ENCODE measurements at places on chromosomes 2 and 18.

GRCh38 chr2:204012072-204012653 lies 75.6 kb downstream of the ICOS start:
- no peaks in the 10 kb centered on the region for H3K27me3 ChIP-seq
- H3K4me1 ChIP-seq: peaks cover 11% of the 10 kb centered on the region
- H3K36me3 ChIP-seq: peaks cover 19% of the 10 kb centered on the region
- no peak overlapping the region for H3K4me3 ChIP-seq
- H3K27ac ChIP-seq: no peak overlapping the region
- no peak for DNase-seq

- peaks cover 10% of the 10 kb centered on the region for H3K4me1 ChIP-seq
- H3K4me3 ChIP-seq: no peak overlapping the region
- no peak overlapping the region for H3K27ac ChIP-seq
- H3K27me3 ChIP-seq: no peaks in the 10 kb centered on the region
These were observed 106.0 kb downstream of the DTNB start for GRCh38 chr2:25567406-25567805.

DNA sequence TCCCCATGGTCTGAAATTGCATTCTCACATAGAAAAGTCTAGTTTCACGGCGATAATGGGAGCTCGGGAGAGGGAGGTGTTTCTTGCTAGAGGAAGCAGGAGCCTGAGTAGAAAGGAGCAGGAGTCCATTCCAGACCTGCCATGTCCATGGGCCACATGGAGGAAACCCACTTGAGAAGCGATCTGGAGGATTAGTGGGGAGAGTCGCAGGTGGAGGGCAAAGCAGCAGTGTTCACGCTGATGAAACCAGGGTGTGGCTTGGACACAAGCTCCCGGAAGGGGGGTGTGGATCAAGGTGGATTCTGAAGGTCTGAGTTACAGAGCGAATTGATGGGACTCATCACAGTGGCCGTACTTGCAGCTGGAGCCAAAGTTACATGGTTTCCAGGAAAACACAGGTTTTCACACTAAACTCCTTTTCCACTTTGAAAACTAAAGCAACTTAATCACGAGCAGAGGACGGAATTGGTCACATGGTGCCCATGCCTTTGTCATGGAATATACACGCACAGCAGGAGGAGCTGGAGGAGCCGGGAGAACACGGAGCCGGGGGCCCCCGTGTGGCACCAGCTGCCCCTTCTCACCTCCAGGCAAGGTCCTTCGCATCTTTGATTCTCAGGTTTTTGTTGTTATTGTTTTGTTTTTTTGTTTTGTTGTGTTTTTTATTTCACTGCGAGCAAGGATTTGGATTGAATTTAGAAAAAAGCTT lies 255.1 kb upstream of the MYT1L start:
- no peaks in the 10 kb centered on the region for H3K36me3 ChIP-seq
- no peaks in the 10 kb centered on the region for H3K4me1 ChIP-seq
- no peak for DNase-seq
- H3K27me3 ChIP-seq: no peaks in the 10 kb centered on the region
- H3K27ac ChIP-seq: no peak overlapping the region

- no peak overlapping the region for H3K27ac ChIP-seq
- no peak for DNase-seq
- H3K4me3 ChIP-seq: no peak overlapping the region
- no peaks in the 10 kb centered on the region for H3K36me3 ChIP-seq
- H3K4me1 ChIP-seq: peaks cover 2% of the 10 kb centered on the region
These were observed 75.5 kb downstream of the SLC4A3 start for GRCh38 chr2:219702796-219703545.

DNA sequence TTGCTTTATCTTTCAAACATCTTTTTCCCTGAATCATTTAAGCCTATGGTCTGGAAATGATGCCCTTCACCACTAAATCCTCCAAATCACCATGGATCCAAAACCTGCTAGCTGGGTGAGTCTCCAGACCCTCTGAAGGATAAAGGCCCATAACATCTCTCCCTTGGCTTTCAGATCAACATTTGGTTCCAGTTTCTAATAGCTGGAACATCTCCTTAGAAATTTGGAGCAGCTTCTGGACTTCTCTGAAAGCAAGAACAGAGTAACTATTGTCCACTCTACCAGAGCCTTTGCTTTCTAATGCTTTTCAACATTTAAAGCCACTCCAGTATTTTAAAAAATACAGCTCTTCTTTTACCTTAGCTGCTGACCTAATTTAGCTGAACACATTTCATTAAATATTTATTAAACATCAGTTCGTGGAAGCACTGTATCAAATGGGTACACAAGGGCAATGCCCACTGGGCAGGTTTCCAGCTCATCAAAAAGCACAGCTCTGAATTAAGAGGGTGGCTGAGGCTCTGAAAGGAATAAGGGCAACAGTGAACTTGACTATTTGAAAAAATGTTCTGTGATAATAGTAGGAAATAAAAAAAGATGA lies 75.3 kb downstream of the GALNT3 start:
- no peaks in the 10 kb centered on the region for H3K4me1 ChIP-seq
- peaks cover 13% of the 10 kb centered on the region for H3K27me3 ChIP-seq
- no peak overlapping the region for H3K4me3 ChIP-seq
- no peaks in the 10 kb centered on the region for H3K36me3 ChIP-seq

DNA sequence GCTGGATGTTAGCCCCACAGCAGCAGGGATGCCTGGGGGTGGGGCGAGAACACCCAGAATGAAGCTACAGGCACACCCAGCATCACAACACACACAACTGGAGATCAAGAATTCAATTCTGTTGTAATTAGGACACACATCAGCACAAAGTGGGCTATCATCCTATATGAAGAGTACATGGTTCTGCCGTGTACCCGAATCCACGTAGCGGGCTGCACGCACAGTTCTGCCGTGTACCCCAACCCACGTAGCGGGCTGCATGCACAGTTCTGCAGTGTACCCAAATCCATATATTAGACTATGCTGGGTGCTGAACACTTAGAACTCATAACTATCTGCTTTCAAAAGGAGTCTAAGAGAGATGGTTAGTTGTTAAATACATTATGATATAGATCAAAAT lies 86.5 kb downstream of the EIPR1 start:
- H3K27ac ChIP-seq: no peak overlapping the region
- peaks cover 15% of the 10 kb centered on the region for H3K36me3 ChIP-seq
- H3K4me3 ChIP-seq: no peak overlapping the region
- H3K27me3 ChIP-seq: no peaks in the 10 kb centered on the region
- DNase-seq: no peak

DNA sequence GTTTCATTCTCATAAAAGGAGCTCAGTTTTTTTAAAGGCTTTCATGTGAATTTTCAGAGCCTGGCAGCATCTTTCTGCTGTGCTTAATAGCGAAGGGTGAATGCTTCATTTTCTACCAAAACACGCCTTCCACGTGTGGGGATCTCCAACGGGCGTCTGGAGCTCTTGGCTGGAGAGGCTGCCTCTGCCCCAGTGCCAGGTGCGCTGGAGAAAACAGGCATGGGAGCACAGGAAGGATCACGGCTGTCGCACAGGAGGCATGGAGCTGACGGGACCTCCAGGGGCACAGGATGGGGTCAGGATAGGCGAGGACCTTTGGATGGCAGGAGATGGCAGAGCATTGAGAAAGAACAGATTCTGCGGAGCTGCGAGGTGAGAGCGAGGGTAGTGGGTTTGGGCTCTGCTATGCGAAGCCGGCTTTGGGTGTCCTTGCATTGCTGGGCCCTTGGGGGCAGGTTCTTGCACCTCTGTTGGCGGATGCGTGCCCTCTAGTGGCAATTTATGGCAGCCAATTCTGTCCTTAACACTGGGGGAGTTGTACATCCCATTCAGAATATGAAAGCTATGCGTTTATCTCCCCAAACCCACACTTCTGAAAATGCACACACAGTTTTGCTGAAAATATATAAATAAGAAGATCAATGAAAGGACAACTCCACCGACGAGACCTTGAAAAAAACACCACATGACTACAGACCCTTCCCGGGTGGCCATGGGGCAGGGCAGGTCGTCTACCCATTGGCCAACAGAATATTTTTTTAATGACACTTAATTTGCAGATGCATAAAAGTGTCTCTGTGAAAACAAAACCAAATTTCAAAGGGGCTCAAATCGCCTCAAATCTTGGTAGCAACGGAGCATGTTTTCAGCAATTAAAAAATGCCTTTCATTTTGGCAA lies 90.4 kb upstream of the SLC35G4 start:
- peaks cover 11% of the 10 kb centered on the region for H3K27me3 ChIP-seq
- no peak overlapping the region for H3K4me3 ChIP-seq
- no peak overlapping the region for H3K27ac ChIP-seq
- H3K4me1 ChIP-seq: no peaks in the 10 kb centered on the region
- no peaks in the 10 kb centered on the region for H3K36me3 ChIP-seq
- DNase-seq: peak; percentile 50

DNA sequence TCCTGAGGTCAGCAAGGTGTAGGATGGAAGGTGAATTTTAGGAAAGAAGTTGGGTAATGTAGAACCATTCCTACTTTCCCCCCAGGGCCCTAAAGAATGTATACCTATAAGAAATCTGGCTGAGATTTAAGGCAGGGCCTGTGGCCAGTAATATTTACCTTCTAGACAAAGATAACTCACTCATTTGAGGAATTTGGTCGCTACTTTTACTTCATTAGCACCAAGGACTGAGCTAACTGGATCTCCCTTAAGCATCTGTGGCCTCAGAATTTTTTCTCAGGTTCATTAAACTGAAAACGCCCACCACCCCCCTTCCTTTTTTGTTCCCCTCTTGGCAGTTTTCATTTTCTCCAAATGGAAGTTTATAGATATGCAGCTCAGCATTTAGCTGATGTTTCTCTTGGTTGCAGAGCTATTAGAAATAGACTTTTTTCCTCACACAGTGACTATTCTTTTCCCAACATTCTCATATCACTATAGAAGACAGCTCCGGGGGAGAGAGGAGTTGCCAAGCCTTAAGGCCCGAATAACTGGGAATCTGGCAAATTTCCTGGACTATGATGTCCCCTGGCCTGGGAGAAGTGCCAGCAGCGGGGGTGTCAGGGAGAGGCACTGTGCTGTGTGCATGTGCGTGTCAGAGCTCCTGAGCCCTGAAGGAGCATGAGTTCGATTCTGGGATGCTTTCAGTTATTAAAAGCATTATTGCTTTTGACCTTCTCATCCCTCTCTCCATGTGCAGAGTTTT lies 310.9 kb downstream of the PRKCE start:
- H3K27ac ChIP-seq: no peak overlapping the region
- no peak overlapping the region for H3K4me3 ChIP-seq
- no peak for DNase-seq

GRCh38 chr18:50011813-50012435 lies 183.0 kb downstream of the MYO5B start:
- no peak overlapping the region for H3K4me3 ChIP-seq
- peaks cover 1% of the 10 kb centered on the region for H3K4me1 ChIP-seq
- H3K36me3 ChIP-seq: no peaks in the 10 kb centered on the region
- no peak for DNase-seq
- H3K27me3 ChIP-seq: peaks cover 24% of the 10 kb centered on the region

GRCh38 chr2:166516712-166517303 lies 22.8 kb upstream of the SCN7A start:
- no peak overlapping the region for H3K4me3 ChIP-seq
- H3K27me3 ChIP-seq: no peaks in the 10 kb centered on the region
- no peak for DNase-seq
- no peak overlapping the region for H3K27ac ChIP-seq
- H3K4me1 ChIP-seq: no peaks in the 10 kb centered on the region

DNA sequence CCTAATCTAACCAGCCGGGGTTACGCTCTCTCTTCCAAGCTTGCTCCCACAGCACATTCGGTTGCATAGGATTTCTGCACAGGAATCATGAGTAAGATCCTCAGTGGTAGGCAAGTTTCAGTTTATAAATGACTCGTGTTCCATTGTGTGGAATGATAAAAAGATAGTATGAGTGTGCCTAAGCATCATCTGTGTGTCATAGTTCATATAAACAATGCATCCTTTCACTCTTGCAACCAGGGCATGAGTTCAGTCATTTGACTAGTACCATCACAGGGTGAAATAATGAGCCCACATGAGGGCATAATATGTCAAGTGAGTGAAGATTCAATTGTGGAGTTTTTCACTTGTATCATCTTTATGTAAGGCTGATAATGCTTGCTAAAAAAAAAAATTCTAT lies 417.1 kb upstream of the CDH2 start:
- no peak for DNase-seq
- no peak overlapping the region for H3K27ac ChIP-seq
- no peak overlapping the region for H3K4me3 ChIP-seq
- no peaks in the 10 kb centered on the region for H3K36me3 ChIP-seq
- no peaks in the 10 kb centered on the region for H3K4me1 ChIP-seq
- H3K27me3 ChIP-seq: no peaks in the 10 kb centered on the region

DNA sequence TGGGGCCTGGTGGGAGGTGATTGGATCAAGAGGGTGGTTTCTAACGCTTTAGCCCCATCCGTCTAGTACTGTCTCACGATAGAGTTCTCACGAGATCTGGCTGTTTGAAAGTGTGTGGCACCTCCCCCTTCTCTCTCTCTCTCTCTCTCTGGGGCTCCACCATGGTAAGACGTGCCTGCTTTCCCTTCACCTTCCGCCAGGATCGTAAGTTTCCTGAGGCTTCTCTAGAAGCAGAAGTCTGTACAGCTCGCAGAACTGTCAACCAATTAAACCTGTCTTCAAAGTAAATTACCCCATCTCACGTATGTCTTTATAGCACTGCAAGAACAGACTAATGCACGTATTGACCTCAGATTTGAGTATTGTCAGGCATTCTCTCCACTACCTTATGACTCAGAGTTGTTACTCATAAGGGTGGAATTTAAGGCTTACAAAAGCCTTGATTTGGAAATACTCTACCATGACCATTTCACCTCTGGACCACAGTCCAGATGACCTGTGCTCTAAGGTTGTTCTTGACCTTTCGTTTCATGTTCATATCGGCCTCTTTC lies 99.5 kb upstream of the AGAP1 start:
- H3K4me3 ChIP-seq: no peak overlapping the region
- H3K4me1 ChIP-seq: peaks cover 10% of the 10 kb centered on the region
- H3K27me3 ChIP-seq: no peaks in the 10 kb centered on the region
- no peaks in the 10 kb centered on the region for H3K36me3 ChIP-seq
- no peak for DNase-seq
- no peak overlapping the region for H3K27ac ChIP-seq

DNA sequence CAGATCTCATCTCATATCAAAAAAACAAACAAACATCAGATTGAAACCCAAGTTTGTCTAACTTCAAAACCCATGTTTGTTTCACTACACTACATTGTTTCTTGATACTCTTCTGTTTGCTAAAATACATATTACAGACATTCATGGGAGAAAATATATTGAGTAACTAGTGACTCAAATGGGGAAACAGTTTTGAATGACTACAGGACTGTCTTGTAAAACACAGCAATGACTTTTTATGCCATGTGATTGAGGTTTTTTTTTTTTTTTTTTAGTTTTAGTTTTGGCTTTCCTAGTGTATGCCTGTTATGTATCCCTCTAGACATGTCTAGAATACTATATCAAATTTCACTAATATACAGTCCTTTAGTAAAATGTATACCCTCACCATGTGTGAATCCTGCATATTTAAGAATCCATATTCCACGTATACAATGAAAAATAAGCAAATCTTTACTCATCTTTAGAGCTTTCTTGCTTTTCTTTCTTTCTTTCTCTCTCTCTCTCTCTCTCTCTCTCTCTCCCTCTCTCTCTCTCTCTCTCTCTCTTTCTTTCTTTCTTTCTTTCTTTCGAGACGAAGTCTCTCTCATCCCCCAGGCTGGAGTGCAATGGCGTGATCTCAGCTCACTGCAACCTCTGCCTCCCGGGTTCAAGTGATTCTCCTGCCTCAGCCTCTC lies 46.6 kb upstream of the SERTAD2 start:
- H3K27me3 ChIP-seq: no peaks in the 10 kb centered on the region
- peak overlapping the region; percentile 21 for H3K4me3 ChIP-seq
- H3K36me3 ChIP-seq: peaks cover 13% of the 10 kb centered on the region
- H3K27ac ChIP-seq: peak overlapping the region; percentile 49
- DNase-seq: no peak

Measured in activated naive CD8-positive, alpha-beta T cell treated with anti-CD3 and anti-CD28 coated beads, Interleukin-2, amount 10 ng/mL, durations not matched to agents 7 days and 5 days (primary cell).